ENCODE measurements at places on chromosomes 7 and 10.

GRCh38 chr7:51288896-51289622 is 27.6 kb downstream of the COBL start:
- DNase-seq = no peak

GRCh38 chr7:122965306-122965705 is 30.2 kb downstream of the TAS2R16 start:
- DNase-seq = no peak

DNA sequence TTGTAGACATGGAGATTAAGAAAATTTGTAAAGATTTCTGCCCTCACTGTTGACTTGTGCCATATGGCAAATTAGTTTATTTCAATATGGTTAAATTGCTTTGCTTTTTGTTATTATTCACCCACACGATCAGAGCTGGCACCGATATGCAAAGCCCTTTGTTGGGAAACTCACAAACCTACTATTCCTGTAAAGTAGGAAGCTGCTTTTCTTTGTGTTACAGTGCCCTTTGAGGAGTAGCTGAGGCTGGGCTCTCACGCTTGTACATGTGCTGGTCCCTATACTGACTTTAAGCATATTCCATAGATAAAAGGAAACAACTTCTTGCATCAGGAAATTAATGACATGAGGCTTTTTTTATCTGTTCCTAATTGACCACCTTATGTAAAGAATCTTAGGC is 17.6 kb upstream of the AOAH start:
- DNase-seq = no peak

- DNase-seq = no peak
Measured at GRCh38 chr7:17311952-17312351, 13.5 kb downstream of the AHR start.

GRCh38 chr10:118868589-118868988 is 113.8 kb upstream of the CACUL1 start:
- DNase-seq = no peak

GRCh38 chr7:12119620-12120303 is 91.3 kb upstream of the TMEM106B start:
- DNase-seq = no peak

- peak; percentile 9 for DNase-seq
Measured at GRCh38 chr7:3201937-3202710, 98.9 kb upstream of the SDK1 start.

DNA sequence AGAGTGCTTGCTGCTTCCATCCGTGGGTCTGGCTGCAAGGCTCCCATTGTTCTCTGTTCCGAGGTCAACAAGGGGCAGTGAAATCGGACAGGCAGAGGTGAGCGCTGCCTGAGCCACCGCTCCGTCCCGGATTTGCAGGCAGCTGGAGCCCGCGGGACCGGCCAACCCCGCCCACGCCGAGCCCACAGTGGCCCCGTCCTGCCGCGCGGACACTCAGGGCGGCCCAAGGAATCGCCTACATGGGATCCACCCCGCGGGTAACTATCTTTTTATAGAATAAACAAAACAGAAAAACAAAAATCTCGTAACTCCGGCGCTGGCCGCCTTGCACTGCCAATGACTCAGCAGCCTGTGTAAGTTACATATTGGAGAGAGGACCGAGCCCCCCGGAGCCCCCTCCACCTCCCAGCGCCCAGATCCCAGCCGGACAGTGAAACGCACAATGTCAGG is 1.9 kb downstream of the BNIP3 start:
- no peak for DNase-seq

DNA sequence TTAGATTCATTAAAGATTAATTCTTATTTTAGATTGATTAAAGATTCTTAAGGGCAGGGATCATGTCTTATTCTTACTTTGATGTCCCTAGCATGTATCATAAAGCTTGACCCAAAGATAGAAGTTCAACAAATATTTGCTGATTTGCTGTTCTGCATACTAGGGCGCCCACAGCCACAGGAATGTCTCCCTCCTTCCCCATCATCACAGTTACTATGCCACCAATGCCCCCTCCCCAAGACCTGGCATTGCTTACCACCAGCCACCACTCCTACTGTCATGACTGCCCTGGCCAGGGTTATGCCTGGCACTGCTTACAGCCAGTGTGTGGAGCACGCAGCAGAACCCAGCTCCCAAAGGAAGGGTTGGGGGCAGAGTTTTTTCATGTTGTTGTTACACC is 86.7 kb upstream of the AGK start:
- no peak for DNase-seq

GRCh38 chr7:99292127-99292526 is 19.5 kb downstream of the MYH16 start:
- DNase-seq = no peak

DNA sequence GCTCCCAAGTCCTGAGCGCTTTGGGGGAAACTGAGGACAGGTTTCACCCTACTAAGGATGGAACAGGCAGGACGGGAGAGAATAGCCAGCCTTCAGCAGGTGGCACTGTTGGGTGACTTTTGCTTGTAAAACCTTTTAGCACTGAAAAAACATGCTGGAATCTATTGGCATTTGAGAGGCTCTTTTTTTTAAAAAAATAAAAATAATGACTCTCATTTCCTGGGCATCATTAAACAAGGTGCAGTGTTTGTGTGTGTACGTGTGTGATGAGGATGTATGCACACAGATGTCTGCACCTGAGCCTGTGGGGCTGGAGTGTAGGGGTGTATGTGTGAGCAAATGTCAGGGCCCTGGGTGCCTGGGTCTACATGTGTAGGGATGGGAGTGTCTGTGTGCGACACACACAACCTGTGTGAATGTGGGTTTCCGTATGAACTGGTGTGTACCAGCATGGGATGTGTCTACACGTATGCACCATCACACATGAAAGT is 177.9 kb downstream of the RPS24 start:
- DNase-seq = no peak

- no peak for DNase-seq
Measured at GRCh38 chr7:4707217-4707741, 25.2 kb downstream of the FOXK1 start.

GRCh38 chr7:87598234-87599009 is 2.3 kb downstream of the ABCB1 start:
- no peak for DNase-seq

DNA sequence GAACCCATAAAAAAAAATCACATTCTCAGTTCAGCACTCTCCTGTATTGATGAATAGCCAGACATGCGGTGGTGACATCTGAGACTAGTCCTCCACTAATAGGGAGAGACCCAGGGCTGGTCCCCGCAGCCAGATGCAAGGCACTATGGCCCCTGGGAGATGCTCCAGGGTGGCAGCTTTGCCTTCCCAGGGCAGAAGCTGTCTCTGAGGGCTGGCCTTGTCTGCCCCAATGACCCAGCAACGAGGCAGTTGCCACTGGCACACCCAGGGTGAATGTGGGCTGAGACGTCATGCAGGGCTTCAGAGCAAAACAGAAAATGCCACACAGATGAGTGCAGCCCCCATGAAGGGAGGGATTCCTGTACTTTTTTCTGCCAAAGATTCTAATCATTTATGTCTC is 50.1 kb upstream of the GDF10 start:
- DNase-seq = no peak

DNA sequence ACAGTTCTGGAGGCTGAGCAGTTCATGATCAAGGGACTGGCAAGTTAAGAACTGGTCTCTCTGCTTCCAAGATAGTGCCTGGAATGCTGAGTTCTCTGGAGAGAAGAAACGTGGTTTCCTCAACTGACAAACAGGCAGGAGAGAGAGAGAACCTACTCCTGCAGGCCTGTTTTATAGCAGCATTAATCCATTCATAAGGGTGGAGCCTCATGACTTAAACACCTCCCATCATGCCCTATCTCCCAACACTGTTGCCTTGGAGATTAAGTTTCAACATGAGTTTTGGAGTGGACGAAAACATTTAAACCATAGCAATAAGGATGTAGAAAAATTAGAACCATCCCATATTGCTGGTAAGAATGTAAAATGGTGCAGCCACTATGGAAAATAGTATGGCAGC is 32.3 kb upstream of the IMMP2L start:
- DNase-seq = no peak

DNA sequence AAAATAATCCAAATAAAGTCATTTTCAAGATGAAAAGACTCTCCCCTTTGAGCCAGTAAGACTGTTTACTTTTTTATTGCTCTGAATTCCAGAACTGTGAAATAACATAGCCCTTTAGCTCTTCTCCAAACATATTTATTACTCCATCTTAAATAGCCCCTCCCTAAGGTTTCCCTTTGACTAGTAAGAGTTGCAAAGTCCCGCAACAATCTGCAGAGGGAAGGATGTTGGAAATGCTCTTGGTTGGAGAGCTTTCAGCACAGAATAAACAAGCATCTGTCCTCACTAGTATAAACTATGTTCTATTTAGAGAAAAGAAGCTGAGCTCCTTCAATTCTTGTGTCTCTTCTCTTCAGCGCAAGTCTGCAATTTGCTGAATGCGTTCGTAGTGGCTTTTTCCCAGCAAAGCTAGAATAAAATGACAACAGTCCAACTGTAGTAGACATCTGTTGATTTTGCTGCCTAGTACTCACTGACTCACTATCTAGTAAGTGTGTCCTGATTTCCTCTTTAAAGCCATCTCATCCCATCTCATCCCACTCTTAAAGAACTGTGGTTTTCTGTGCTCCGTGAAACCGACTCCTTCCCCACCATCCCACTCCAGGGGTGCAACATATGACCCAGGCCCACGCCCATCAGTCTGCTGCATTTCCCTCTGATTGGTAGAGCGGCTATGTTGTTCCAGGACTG is 104.0 kb downstream of the FAM107B start:
- no peak for DNase-seq

- no peak for DNase-seq
Measured at GRCh38 chr7:151794508-151795167, 82.3 kb downstream of the PRKAG2 start.

GRCh38 chr7:89926701-89927100 is 227.6 kb upstream of the STEAP1 start:
- DNase-seq = no peak

- peak; percentile 79 for DNase-seq
Measured at GRCh38 chr10:7409045-7409731, 1.6 kb downstream of the SFMBT2 start.

DNA sequence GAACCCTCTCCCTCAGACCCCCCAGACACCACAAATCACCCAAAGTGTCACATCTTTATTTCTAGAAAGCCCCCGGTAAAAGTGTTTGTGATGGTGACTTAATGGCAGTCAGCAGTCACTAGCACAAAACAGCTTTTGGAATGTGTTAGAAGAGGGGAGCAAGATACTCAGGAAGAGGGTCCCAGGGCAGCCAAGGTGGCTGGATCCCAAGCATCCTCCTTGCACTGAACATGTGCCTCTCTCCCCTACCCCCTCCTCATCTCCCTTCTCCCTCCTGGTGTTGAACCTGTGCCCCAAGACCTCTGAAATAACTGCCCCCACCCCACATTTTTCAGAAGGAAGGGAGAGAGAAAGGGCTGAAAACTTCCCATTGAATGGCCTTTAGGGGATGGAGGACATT is 37.8 kb upstream of the MXI1 start:
- DNase-seq = no peak

- no peak for DNase-seq
Measured at GRCh38 chr10:124870854-124871425, 69.3 kb downstream of the ABRAXAS2 start.

DNA sequence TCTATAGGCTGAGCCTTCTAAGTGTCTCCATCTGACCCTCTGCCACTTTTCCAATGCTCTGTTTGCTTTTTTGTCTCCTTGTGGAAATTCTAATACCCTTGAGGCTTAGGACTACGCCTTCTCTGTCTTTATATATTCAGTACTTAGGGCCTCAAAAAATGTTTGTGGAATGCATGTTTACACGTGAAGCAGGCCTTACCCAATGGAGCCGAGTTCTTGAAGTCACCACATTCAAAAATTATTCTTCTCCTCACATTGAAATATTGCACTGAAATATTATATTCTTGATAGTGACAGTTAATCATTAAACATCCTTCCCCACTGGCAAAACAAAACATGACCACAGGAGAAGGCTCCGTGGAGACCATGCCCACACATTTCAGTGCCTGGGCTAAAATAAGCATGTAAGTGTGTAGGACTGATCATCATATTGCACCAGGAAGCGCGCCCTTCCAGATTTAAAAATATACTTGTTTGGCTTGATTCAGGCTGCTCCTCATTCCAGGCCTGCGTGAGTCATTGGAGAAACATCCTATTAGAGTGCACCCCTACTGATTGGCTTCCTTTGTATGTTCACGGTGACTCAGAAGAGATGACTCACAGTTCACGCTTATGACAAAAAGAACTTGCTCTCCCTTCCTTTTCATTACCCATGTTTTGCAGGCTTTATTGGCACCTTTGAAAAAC is 307.4 kb upstream of the AOAH start:
- no peak for DNase-seq

- DNase-seq = no peak
Measured at GRCh38 chr7:36607721-36608095, 116.6 kb downstream of the AOAH start.

- DNase-seq = no peak
Measured at GRCh38 chr10:33273295-33274002, 61.0 kb downstream of the NRP1 start.

DNA sequence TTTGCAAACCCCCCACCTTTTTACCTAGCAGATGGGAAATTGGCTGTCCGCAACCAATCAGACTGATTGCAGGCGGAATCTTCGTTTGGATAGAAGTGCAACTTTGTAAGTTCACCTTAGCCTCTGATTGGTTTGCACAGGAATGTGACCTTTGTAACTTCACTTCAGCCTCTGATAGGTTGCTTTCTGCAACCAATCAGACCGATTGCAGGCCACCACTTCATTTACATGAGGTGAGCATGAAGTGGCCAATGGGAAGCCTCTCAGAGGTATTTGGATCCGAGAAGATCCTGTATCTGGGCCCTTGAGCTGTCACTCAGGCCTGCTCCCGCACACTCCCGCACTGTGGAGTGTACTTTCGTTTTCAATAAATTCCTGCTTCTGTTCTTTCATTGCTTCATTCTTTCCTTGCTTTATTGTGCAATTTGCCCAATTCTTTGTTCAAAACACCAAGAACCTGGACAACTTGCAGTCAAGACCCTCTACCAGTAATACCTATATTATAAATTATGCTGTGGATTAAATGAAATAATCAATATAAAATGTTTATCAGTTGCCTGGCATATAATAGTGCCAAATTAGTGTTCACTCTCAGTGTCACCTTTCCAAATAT is 491.4 kb downstream of the PLXNA4 start:
- no peak for DNase-seq

GRCh38 chr10:24170199-24170598 is 38.7 kb upstream of the KIAA1217 start:
- no peak for DNase-seq

DNA sequence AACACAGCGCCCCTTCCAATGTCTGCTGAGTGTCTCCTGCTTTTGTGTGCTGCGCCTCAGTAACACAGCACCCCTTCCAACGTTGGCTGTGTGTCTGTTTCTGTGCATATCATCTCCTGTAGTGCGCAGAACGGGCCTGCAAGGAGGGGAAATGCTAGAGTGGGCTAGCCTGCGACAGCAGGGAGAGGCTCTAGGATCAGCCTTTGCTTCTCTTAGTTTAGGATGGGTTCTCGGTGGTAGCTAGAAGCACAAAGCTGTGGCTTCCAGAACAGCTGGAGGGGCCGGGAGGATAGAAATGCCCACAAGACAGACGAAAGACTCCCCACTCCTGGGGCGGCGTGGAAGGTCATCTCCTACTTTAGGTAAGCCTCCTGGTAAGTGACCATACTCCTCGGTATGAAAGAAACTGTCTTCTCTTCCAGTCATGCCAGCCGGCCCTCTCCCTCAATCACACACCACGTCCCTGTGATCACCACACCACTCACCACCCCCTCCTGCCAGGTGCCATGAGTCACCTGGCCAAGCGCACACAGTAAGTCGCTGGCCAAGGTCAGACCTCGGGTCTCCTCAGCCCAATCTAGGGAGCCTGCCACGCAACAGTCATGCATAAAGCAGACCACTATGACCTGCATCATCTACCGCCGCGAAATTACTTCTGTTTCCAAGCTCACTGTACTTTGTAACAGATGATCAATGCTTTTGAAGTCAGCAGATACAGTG is 4.8 kb downstream of the PITRM1 start:
- DNase-seq = no peak
